Inflammatory macrophage treated with lipopolysaccharide for 1 hour (primary cell): ENCODE measurements at places on chromosomes 1 and 21.

GRCh38 chr1:48740621-48741020, 36.1 kb downstream of the BEND5 start:
- DNase-seq = no peak

DNA sequence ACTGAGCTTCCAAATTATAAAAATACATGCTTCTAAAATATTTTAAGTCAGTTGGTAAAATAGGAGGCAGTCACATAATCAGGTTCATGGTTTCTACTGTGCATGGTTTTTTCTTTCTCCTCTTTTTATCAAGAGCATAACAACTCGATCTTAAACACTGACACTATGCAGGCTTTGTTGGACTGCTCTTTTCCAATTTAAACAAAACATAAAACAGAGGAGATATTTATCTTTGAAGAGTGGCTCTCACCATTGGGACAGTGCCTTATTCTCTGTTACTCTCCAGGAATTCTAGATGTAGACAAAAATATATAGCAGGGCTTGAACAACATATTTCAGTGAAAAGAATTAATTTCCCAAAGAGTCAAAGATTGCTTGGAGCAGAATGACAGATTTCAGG, 883.5 kb upstream of the ADGRL2 start:
- no peak for DNase-seq

DNA sequence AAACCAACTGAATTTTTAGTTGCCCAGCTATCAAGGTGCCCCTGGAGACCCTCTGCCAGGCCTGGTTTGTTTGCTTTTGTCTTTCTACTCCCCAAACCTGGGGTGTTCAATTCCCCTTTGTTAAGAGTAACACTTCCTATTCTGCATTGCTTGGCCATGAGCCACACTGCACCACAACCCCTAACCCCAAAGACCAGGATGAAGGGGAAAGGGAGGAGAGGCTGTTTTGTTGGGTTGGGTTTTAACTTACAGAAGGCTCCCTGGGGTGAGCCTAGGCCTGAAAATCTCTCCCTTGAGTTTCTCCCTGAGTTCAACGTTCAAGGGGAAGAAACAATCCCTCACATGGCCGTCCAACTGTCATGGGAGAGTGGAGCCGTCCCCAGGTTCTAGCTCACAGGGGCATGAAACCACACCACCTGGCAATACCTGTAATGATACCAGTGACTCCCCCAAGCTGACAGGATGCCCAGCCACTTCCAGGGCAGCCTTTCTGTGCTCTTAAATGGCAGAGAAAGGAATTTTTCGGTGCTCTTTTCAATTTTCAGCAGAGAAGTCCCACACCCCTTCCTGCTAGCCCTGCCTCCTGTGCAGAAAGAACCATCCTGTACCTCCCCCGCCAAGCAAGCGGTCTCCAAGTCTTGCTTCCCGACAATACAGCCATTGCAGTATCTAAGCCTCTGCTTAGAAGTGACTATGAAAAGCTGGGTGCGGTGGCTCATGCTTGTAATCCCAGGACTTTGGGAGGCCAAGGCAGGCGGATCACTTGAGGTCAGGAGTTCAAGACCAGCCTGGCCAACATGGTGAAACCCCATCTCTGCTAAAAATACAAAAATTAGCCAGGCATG, 14.9 kb downstream of the SLC45A3 start:
- DNase-seq = no peak

GRCh38 chr21:41208376-41208763, 40.4 kb downstream of the BACE2 start:
- DNase-seq = no peak

- DNase-seq = no peak
Observed at GRCh38 chr1:223203034-223203408, 60.0 kb upstream of the TLR5 start.

DNA sequence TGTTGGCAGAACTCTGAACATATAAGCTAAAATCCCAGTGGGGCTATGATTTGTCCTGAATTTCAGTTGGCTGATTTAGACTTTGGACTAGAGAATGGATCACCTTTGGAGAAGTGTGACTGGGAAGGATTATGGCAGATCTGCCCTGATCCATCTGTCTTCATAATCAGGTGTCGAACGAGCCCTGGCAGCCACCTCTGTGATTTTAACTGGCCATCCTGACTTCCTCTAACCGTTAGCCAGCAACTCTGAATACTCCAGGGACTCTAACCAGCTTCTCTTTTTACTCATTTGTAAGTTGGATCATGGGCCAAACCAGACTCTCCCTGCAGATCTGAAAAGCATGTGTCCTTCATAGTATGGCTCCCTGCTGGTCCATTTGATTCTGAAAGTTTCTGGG, 32.0 kb downstream of the ACTN2 start:
- DNase-seq = no peak
